ENCODE measurements at places on chromosomes 3 and 15. TPM values are rescaled to one million over a fixed set of nuclear protein-coding genes. Genes with fewer than 3 reads are reported as not detected.

- DNase-seq = no peak
These were observed 1.4 kb downstream of the KBTBD13 start for GRCh38 chr15:65077981-65078352.

GRCh38 chr15:63752075-63752684 lies 81.6 kb downstream of the HERC1 start:
- DNase-seq = no peak

The LRRC31 gene
- total RNA-seq = not detected

DNA sequence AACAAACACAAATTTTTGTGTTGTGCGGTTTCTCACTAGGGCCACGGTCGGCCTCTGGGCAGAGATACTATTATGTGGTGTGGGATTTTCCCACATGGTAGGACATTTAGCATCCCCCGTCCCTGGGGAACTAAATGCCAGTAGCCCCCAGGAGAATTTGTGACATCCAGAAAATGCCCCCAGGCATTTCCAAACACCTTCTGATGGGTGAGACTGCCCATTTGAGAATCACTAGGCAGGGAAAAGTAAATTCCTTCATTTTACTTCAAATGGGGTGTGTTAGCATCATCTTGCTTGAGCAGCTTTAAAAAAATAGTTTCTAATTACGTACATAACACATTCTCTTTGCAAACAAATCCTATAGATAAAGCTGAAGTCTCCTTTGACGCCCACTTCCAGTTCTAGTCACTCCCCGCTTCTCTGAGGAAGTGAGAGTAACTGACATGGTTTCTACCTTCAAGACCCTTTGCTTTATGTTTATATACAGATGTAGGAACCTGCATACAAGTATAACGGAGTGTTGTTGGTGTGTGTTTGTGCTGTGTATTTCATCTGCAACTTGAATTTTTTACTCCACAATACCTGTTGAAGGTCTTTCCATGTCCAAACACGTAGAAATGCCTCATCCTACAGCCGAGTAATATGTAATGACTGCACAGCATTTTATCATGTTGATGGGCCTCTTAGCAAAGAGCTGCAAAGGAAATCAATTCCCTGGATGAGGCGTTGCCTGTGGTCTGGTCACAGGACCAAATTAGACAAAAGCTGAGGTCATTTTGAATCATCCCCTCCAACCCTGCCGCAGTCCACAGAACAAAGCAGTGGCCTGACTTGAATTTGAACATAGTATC lies 31.4 kb upstream of the ZBTB38 start:
- no peak for DNase-seq

DNA sequence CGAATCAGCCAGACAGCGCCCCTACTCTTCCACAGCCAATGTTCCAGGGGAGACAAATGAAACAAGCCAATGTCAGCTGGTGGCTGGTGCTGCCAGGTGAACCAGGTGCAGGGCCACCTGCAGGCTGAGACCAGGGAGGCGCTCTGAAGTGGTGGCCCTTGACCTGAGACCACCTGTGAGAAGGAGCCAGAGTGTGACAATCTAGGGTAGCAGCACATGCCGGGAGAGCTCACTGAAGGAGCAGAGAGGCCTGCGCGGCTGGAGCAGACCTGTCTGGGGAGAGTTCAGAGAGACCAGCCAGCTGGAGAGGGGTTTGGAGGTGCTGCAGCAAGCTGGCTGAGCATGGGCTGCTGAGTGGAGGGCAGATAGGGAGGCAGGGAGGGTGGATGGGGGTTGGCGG lies 693 bp upstream of the STAB1 start:
- no peak for DNase-seq

DNA sequence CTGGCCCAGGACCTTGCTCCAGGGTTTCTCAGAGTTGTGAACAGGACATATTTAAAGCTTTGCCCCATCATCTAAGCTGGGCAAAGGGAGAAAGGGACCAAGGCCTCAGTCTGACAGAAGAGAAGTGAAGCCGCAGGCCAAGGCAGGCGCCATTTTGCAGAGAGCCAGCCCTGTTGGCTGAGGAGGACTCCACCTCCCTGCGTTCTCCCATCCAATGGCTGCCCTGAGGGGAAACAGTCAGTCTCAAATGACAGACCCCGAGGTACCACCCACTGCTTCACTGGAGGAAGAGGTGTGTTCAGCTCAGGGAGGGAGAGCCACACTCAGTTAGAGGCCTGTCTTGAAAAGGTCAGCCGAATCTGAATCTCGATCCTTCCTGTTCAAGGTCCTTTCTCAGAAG lies 86.1 kb downstream of the ADAMTS17 start:
- DNase-seq = no peak

The GASK1A gene
- not detected for total RNA-seq

GRCh38 chr15:49751191-49751590 lies 130.3 kb downstream of the DTWD1 start:
- no peak for DNase-seq

The TPRG1 gene
- 1.0 TPM for total RNA-seq

DNA sequence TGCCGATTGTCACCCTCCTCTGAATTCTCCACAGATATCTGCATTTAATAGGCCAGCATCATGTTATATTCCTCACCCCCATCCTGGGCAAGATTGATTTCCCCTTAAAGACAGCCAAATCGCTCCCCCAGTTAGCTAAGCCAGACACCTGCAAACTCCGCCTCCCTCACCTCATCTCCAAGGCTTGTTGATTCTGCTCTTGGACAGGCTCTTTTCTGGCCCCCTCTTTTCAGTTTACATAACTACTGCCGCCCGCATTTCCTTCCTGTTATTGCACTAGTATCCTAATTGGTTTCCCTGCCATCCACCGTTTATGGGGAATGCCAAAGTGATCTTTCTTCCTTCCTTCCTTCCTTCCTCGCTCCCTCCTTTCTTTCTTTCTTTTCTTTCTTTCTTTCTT lies 214.7 kb upstream of the MRPL3 start:
- no peak for DNase-seq

GRCh38 chr3:150663461-150663860 lies 40.3 kb downstream of the ERICH6 start:
- no peak for DNase-seq

The ZNF860 gene
- not detected for total RNA-seq

The SLC24A5 gene
- not detected for total RNA-seq

- DNase-seq = no peak
These were observed 63.9 kb downstream of the NME9 start for GRCh38 chr3:138265745-138266144.

GRCh38 chr3:41997702-41998550 lies 36.0 kb upstream of the ULK4 start:
- no peak for DNase-seq

DNA sequence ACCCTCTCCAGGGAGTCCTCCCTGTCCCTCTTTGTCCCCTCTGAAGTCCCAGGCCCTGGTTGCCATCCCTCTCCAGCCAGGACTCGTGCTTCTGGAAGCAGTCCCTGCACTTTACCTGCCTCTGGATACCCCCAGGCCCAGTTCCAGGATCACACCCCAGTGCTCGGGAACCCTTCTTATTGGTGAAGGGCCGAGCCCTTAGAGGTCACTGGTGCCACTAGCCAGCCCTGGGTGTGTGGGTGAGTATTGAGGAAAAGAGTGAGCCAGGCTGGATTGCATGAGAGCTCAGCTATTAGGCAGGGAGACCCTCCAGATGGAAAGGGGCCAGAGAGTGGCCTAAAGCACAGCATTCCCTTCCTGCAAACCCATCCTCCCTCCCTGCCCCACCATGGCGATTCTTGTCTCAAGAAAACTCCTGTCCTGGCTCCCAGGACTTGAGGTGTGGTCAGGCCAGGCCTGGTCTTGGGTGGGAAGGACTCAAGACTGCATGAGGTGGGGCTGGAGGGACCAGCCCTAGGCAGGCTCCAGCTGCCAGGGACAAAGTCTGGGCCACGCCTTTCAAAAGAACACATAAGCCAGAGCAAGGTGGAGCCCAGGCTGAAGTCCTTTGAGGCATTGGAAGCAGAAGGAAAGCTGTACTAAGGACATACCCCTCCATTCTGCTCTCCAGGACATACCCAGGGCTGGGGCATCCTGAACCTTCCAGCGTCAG lies 4.8 kb upstream of the PHGR1 start:
- no peak for DNase-seq

DNA sequence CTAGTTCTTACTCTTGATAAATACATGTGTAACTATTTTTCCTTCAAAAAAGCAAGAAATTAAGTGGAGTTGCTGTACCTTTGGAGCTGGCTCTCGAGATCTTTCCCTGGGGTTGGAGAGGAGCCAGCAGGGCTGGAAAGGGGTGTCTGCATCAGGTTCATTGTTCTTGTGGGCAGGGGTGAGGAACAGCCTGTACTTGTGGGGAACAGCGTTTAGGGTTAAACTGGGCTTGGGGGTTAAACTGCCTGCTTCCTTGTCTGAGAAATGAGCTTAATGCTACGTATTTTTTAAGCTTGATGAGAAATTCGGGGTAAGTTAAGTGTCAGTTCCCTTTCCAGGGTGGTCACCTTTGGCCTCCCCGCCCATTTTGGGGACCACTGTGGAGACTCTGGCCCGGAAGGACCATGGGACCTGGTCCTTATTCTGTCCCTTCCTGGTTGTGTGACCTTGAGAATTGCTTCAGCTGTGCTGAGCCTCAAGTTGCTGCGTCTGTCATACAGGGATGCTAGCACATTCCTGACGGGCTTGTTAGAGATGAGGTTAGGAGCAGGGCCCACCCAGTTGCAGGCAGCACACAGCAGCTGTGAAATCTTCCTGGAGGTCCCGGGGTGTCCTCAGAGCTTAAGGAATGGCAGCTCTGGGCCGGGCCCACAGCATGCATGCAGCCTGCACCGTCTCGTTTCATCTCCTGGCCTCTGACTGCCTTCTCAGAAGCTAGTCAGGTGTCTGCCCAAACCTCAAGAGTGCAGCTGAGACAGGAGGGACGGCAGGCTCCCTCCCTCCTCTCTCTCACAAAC lies 11.6 kb downstream of the H1-8 start:
- DNase-seq = no peak

GRCh38 chr15:70783610-70784022 lies 20.3 kb upstream of the UACA start:
- DNase-seq = no peak
